ENCODE measurements at places on chromosomes 5 and 9.

- no peak for DNase-seq
Measured at GRCh38 chr5:132498152-132498551, 7.6 kb upstream of the IRF1 start.

DNA sequence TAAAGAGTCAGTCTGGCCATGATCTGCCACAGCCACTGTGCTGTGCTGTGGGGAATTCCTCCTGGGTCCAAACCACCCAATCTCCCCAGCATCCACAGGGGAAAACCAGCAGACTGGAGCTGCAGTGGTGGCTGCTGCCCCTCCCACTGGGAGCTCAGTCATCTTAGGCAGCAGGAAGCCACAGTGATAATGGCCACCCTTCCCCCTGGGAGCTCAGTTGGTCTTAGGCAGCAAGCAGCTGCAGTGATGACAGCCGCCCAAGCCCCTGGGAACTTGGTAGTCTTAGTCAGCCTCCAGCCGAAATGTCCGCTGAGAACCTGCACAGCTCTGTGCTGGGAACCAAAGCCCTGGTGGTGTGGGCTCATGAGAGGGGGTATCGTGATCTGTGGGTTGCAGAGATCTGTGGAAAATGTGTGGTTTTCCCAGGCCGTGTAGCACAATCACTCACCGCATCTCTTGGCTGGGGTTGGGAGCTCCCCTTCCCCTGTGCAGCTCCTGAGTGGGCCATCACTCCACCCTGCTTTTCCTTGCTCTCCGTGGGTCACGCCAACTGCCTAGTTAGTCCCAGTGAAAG lies 38.4 kb upstream of the SMIM15 start:
- DNase-seq, result no peak

DNA sequence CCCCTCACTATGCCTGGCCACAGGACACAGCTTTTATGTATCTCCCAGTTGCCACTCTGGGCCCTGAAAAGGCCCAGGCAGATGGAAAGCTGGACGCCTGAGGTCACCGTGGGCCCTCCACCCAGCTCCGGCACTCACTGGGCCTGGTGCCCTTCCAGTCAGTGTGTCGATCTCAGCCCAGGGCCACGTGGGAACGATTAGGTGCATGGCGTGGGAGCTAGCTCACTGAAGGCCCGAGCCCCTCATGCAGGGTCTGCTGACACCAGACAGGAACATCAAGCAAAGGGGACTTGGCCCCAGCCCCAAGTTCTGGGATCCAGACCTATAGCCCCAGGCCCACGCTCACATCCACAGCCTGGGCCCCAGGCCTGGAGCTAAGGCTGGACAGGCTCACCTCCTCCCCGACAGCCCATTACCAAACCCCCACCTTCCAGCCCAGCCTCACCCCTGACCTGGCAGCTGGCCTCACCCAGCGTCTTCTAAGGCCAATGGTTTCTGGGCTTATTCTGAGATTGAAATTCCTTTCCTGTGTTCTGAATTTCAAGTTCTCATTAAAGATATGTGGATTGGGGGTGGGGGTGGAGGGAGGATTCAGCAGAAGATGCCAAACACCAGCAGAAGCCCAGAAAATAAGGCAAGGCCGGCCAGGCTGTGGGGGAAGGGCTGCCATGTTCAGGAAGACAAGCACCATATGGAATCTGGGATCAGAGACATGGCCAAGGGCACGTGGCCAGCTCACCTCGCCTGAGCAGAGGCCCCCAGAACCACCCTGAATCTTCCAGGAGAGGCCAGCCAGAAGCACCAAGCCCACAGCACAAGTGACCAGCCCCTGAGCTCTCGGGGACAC lies 74.5 kb downstream of the ADAMTS2 start:
- DNase-seq, result no peak

- no peak for DNase-seq
Measured at GRCh38 chr5:71895546-71895945, 176.5 kb downstream of the CARTPT start.

DNA sequence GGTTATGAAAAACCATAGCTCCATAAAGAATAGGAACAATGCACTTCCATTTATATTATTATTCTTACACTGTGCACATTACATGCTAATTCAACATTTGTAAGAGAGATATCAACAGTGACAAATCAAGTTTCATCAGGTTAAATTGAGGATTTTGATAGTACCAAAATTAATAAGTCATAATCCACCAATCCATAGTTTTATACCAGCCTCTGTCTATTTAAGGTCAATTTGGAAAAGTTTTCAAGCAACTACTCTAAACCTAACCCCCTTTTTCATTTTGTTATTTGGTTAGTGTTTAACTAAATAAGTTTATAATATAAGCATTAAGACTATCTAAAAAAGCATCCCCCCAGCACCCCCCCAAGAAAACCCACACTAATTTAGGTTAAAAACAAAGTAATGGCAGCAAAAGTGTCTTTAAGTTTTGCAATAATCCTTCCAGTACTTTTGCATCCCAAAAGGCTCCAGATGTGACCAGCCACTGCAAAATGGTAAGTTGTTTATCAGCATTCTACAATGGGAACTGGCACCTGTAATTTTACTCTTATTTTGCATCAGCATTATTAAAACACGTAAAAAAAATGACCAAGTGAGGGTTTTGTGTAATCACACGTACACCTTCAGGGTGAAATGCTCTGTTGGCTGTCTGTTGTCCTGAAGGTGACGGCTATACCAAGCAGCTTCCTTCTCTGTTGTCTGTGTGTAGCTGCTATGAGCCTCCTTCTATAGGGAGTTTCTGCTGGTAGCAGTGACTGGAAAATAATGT lies 36.8 kb upstream of the SSBP2 start:
- DNase-seq, result peak; percentile 81

- DNase-seq, result no peak
Measured at GRCh38 chr5:8844206-8844605, 701.7 kb downstream of the SEMA5A start.

DNA sequence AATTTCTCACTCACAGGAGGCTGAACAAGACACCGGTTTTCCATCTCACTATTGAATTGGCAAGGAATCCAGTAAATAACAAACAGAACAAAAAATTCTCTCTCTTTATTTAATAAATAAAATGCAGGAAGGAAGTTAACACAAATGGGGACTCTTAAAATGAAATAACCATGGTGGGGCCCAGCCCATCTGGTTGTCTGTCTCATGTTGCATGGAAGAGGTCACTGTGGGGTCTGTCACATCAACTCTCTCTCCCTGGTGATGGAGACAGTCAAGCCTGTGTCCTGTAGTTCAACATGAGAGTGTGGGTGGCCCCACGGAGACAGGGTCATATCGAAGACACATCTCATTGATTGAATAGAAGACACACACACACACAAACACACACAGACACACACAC lies 297.7 kb downstream of the IRX2 start:
- DNase-seq, result no peak

- no peak for DNase-seq
Measured at GRCh38 chr9:76793784-76794431, 29.7 kb downstream of the PCA3 start.

DNA sequence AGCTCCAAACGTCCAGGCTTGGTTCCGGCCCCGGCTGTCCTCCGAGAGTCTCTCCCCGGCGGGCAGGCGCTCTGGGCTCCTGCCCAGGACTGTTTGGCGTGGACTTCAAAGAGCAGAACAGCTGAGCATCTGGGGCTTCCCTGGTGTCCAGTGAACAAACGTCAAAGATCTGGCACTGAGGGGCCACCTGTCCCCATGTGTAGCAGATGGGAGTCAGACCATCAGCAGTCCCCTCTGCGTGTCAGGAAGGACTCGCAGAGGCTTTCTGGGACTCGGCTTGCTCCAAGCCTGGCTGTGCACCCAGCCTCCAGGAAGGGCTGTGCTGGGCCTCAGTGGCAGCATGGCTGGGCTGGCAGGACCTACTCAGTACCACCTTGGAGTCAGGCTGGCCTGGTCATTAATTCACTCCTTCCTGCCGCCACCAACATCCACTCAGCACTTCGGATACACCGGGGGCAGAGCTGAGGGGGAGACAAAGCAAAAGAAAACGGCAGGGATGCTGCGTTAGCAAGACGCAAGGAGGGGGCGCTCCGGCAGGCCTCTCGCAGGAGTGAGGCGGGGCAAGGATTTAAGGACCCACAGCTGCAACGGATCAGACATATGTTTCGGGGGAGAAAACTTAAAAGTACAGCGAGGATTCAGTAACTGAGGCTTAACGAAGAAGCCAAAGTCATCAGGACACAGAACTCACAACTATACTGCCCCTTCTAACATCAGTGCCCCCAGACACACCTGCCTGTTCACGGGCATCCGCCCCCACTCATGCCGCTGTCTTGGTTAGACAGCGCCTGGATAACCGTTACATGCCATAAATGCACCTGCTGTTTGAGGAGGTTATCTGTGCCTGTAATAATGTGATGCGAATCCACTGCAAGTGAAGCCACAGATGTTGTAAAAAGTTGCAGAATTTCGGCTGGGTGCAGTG lies 164.5 kb upstream of the PHYKPL start:
- DNase-seq, result no peak

GRCh38 chr9:92807031-92807756 lies 42.6 kb upstream of the BICD2 start:
- no peak for DNase-seq

DNA sequence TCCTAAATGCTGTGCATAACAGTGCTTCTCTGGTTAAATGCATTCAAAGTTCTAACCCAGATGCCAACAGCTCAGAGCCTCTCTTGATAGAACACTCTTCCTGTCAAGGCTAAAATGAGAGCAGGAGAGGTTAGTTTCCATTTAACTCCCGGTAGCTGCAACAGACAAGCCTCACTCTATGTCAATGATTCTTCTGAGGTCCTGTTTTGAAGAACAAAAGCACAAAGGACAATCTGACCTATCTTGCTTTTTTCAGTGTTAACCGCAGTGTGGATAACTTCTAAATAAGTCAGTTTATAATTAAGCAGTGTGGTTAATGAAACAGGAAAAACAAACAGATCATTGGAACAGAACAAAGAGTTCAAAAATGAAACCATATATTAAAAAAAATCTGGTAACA lies 80.7 kb downstream of the ANKRD55 start:
- no peak for DNase-seq

DNA sequence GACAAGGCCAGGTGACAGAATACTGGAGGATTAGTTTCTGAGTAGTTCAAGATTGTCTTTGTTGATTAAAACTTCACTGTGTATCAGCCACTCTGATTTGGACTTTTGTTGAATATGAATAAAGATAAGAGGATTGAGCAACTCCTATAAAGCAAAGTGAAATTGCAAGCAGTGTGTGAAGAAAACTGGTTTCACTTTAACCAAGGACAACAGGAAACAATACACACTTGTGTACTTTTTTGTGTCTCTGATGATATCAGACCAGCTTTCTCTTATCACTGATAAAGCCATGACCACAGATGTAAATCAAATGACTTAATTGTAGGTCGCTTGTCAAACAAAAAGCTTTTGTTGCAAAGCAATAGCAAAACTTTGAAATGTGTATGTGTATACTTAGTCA lies 268.6 kb downstream of the FER start:
- DNase-seq, result no peak

GRCh38 chr5:171157276-171157675 lies 151.8 kb upstream of the TLX3 start:
- DNase-seq, result no peak

DNA sequence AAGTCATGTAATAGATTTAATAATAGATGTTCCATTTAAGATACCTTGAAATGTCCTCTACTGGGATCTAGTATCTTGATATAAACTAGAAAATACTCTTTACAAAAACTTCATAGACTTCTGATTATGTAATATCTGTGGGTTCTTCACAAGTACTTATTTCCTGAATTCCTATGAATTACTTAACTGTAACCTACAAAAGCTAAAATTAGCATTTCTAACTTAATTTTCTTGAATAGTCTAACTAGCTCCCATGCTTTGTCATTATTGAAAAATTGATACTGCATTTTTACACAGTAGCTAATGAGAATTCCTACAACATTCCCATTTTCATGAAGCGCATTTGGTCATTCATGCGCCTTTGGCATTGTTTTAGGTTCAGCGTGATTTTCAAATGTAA lies 1828.2 kb downstream of the MAT2B start:
- DNase-seq, result peak; percentile 53

DNA sequence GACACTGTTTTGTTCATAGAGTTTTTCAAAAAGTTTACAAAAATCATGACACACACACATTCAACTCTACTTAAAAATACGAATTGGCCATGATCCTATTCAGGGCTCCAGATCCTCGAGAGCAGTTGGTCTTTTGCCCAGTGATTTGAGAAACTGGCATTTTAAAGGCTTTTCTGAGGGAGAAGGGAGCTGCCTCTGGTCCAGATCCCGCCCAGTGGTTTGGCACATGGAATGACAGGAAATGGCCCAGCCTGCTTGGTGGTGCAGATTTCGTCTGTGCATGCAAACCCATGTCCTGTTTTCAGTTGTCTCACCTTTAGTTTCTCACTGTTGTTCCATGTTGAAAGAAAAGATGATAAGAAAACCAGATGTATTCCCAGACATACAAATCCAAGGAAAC lies 3.6 kb downstream of the CAMK4 start:
- DNase-seq, result no peak

GRCh38 chr5:136590581-136590980 lies 225.2 kb upstream of the TRPC7 start:
- DNase-seq, result no peak

- DNase-seq, result peak; percentile 28
Measured at GRCh38 chr5:1167728-1168709, 33.4 kb upstream of the SLC6A19 start.

- no peak for DNase-seq
Measured at GRCh38 chr5:42606464-42606869, 150.2 kb upstream of the CCDC152 start.

DNA sequence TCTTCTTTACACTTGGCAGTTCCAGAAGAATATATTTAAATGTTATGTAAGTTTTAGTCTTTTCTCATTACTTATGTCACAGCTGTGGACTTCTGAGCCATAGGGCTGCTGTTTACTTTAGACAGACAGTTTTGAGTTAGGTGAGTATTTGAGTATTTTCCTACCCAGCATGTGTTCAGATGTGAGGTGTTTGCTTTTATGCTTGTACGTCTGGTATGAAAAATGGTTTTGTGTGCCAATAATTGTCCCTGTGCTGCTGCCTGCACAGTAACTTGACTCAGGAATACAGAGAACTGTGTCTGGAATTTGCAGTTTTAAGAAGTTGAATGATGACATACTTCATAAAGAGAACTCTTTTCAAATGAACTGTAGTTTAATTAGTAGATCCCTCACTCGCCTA lies 20.8 kb downstream of the MEGF10 start:
- DNase-seq, result no peak

- no peak for DNase-seq
Measured at GRCh38 chr9:2190939-2191608, 175.9 kb downstream of the SMARCA2 start.

DNA sequence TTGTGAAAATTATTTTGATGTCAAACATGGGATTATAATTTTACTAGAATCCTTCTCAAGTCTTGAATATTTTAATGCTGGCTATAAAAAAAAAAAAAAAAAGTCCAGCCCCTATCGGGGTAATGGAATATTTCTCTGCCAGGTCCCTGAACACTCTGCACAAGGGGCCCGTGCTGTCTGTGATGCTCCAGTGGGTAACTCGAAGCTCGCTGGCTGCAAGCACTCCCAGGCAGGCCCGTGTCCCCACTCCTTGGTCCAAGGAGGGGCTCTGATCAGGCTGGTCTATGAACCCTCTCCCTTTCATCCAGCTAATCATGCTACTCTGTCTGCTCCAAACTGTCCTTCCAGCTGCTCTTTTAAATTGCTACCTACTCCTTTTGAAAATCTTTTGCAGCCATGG lies 180.8 kb downstream of the GAPVD1 start:
- DNase-seq, result no peak

Data from SK-N-MC (cell line).